AG04450 (cell line): ENCODE measurements at places on chromosomes 16 and 17.

GRCh38 chr16:57128771-57129389, 36.5 kb downstream of the CPNE2 start:
- DNase-seq: no peak

GRCh38 chr17:79921411-79922115, 82.3 kb upstream of the CBX4 start:
- no peak for DNase-seq

DNA sequence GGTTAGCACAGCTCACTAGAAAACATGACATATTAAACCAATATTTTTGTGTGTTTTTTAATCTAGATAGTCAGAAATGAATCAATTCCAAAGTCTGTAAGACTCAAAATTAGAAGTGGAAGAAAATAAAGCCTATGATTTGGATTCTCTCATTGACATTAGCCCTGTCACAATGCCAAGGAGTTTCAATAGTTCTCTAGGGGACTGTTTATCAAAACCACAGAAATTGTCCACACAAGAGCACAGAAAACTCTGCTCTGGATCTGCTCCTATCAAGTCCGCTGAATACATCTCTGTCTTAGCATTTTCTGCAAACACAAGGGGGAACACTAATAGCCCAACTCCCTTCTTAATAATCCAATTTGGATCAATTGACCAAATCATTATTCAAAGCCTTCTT, 152.0 kb downstream of the HS3ST3B1 start:
- DNase-seq: no peak

DNA sequence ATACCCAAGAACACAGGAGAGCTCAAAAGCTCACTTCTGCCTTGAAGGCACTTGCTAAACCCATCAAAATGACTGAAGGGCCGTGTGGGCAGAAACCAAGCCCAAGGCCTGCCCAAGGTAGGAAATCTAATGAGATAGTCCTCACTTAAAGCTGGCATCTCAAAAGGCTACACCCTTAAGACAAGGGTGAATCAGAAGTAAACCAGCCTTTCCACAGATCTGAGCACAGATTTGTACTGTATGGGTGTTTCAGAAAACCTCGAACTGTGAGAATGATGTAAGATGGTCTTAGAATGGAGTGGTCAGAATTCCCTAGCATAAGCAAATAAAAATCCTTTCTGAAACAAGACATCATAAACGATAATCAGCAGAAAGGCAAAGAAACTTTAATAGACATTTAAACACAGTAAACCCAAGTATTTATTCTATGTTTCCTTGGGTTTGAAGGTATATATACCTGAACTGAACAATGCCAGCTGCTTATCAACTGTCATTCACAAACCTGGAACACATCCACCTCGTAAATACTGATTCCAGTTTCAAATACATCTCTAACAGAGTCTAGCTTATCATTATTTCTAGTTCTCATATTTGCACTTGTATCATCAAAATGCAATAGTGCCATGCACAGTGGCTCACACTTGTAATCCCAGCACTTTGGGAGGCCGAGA, 37.8 kb downstream of the GLG1 start:
- DNase-seq: no peak

DNA sequence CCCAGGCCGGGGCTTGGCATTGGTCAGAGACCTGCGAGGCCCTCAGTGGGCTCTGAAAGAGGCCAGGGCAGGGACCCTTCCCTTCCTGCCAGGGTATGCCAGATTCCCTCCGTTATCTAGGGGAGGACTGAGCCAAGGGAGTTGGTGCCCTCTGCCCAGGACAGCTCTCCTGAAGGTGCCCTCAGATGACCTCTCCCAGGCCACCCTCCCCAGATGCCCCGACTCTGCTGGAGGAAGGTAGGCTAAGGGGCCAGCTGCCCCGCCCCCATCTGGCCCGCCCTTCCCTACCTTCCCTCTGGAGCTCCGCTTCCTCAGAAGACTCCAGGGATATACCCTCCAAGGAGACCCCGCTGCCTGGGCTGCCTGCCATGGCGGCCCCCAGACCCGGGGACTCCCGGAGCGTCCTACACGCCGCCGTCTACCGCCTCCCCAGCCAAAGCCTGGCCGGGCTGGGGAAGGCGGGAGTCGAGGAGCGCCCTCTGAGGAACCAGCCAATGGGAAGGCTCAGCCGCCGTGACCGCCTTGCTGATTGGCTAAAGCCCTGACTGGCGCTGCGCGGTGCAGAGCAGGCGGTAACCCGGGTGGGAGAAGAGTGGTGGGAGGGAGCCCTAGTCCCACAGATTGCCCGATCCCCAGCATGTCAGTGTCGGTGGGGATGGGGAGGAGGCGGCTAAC, 7.0 kb downstream of the MPP2 start:
- DNase-seq: peak; percentile 29

- DNase-seq: no peak
These were observed 112.4 kb downstream of the FTO start for GRCh38 chr16:53816211-53816836.

DNA sequence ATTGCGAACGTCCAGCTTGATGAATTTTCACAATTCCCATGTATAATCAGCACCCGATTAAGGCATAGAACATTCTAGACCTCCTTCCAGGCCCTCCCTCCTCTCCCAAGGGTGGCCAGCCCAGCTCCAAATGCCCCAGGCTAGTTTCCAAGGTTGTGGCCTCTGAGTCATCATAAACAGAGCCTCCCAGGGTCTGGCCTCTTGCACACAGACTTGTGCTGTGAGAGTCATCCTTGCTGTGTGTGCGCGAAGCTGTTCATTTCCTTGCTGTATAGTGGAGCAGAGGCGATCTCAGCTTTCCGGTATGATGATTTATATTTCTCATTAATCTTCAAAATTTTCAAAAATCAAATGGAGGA, 20.5 kb upstream of the JPH3 start:
- DNase-seq: peak; percentile 95

DNA sequence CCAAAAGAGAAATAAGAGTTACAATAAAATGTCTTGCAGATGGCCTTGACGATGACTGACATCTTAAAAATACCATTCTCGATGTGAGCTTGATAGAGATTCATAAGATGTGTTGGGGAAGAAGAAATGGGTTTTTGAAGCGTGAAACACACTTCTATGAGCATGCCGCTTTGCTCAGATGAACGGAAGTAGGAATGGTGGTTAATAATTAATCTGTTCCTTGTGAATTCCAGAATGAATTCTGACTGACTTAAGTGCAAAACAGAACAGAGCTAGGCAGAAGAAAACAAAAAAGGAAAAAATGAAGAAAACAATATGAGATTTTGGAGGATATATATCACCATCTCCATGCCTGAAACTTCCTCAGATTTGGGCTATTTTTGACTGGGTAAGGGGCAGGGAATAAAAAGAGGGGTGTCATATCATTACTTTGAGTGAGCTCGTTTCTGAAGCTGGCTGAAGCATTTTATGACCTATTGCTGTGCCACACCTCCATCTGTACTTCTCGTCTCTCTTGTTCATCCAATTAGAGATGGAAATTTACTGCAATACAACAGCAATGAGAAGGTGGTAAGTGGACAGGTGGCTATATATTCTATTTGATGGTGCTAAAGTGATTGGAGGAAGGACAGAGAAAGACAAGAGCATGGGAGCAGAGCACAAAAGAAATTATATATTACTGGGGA, 1152.0 kb upstream of the CDH8 start:
- no peak for DNase-seq

DNA sequence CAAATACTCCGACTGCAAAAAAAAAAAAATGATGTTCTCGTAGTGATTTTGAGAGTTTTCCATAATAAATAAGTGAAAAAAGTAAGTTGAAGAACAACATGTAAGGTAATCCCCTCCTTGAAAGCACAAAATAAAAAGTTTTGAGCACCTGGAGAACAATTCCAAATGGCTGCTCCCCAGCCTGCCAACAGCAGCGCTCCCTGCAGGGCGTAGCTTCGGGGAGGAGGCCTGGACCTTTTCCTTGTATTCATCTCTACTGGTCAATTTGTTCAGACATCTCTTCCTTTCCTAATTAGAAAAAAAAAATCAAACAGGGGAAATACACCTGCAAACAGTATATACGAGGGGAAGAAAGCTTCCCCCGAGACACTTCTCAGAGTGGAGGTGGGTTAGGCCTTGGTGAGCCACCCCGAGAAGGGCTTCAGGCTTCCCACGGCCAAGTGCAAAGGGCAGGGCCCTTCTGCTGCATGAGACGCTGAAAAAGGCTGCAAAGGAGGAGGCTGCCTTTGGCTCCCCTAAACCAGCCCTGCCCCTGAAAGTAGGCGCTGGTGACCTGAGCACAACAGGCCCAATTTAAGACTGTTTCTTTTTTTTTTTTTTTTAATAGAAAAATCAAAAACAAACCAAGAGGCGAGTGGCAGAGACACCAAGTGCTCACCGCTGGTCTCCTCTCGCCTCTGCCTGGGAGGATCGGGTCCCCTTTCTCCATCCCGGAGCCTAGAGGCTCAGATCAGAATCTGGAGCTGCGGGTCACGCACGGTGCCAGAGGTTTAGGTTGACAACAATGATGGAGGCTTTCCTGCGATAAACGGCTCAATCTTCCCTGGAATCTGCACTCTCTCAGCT, 193.1 kb upstream of the FOXF1 start:
- DNase-seq: no peak

- no peak for DNase-seq
These were observed 30.9 kb downstream of the ZNF778 start for GRCh38 chr16:89248196-89248982.

DNA sequence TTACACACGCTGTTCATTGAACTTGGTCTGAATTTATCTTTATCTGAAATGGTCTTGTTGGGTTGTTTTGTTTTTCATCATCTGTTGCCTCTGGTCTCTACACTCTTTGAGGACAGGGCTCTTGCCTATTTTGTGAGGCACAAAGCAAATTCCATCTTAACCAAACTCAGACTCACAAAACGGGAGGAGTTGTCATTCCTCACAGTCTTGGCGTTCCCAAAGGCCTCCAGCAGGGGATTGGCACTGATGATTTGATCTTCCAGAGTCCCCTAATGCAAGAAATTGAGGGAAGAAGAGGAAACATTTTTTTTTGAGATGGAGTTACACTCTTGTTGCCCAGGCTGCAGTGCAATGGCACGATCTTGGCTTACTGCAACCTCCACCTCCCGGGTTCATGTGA, 8.7 kb downstream of the MYH3 start:
- no peak for DNase-seq

DNA sequence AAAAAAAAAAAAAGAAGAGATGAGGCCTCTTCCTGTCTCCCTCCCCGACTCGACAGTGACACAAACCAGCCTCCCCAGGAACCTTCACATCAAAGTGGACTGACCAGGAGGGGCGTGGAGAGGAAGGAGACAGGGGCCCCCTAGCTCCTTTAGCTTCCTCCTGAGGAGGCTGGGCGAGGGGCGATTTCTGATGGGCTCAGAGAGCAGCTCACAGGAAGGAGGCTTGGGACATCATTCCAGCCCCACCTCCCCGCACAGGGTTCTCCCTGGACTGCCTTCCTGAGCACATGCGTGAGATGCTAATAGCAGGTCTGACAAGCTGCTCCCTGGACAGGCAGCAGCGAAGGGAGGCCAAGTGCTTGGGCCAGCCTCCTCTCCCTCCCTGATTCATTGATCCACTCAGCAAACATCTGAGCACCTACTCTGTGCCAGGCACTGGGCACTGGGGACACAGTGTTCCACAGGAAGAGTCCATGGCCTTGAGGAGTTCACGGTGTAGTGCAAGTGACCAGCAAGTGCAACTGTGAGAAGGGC, 14.4 kb upstream of the DOK4 start:
- DNase-seq: no peak

DNA sequence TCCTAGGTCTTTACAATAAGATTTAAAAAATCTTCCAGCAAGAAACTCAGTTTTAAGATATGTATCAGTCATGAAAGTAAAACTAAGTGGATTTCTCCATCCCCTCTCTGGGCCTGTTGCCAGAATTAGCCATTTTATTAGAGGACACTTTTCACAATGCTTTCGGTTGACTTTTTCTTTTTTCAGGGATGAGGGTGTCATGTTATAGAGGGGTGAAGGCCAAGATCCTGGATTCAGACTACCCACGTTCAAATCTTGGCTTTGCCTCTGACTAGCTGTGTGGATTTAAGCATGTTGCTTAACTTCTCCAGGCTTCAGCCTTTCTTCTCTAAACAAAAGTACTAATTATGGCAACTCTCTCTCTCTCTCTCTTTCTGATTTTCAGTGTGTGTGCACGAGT, 111.7 kb upstream of the COX10 start:
- no peak for DNase-seq

- DNase-seq: no peak
These were observed 33.8 kb upstream of the KPNB1 start for GRCh38 chr17:47615766-47616424.

DNA sequence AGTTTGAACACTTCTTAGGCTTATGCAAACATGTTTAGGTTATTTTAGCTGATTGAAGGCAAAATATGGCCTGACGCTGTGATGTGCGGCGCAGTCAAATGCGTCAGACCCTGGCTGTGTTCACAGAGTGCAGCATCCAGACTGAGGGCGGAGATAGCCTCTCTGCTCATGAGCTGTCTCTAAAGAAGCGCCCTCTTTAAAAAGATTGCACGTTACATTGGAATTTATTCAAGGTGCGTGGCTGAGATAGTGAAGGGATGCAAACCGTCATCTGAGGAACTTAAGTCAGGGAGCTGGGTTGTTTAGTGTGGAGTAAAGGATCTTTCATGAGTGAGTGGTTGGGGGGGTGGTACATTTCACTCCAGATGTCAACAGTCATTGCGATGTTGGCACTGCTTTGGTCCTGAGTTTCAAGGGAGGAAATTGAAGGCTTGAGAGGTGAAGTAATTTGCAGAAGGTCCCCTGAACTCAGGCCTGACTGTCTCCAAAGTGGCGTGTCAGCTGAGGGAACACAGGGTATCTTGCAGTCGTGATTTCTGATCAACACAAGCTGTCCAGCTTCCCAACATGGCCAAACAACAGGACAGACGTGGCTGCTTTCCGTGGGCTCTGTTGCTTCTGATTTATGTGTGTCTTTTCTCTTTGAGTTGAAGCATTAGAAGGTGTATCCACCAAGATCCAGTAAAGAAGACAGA, 33.4 kb downstream of the RPTOR start:
- DNase-seq: no peak

DNA sequence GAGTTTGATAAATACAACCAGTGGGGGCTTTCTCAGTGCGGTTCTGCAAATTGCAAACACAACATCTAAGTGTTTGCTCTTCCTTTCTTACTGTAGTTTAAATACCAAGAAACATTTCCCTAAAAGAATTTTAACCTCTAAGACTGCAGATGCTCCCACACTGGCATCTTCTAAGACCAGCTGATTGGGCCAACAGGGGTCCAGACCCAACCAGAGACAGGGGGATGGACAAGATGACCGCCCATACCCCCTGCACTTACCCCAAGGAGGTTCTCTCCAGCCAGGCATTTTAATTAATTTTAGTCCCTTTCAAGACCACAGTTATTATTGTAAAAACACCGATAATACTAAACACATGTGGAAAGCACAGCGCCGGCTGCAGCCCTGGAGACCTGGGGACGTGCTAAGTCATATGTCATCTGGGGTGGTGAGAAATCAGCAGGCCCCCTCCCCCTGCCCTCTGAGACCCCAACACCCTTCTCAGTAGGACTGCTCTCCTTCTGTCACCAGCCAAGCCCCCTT, 242.3 kb downstream of the SOX9 start:
- no peak for DNase-seq
